ENCODE measurements at places on chromosomes 5 and 9. TPM values are rescaled to one million over a fixed set of nuclear protein-coding genes. Genes with fewer than 3 reads are reported as not detected.

Gene OR13C5
- total RNA-seq = 10.6 TPM

- DNase-seq = no peak
Measured at GRCh38 chr9:94919376-94920098, 193.0 kb downstream of the AOPEP start.

DNA sequence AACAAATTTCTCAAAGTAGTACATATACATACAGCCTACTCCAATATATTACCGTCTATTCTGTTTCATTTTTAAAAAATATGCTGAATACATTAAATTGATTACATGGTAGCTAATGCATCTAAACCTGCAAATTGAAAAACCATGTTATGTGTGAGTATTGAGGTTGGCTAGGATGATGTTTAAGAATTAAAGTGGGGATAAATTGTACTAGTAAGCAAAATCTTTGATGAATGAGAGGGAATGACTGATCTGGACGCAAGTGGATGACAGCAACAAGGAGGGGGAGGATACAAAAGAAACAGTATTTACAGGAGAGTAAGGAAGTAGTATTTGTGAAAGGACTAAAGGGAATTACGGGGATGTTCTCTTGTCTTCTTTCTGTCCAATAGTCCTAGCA is 37.4 kb downstream of the RAD50 start:
- DNase-seq = no peak

Gene MYMK
- total RNA-seq = not detected

DNA sequence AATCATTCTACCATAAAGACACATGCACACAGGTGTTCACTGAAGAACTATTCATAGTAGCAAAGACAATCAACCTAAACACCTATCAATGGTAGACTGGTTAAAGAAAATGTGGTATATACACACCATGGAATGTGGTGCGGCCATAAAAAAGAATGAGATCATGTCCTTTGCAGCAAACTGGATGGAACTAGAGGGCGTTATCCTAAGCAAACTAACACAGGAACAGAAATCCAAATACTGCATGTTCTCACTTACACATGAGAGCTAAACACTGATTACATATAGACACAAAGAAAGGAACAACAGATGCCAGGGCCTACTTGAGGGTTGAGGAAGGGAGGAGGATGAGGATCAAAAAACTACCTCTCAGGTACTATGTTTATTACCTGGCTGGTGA is 103.8 kb downstream of the DRD1 start:
- DNase-seq = no peak

Gene SSNA1
- total RNA-seq = 30.8 TPM

Gene PCDHGB5
- total RNA-seq = 15.4 TPM

Gene GFI1B
- 0.48 TPM for total RNA-seq

- no peak for DNase-seq
Measured at GRCh38 chr9:130977811-130978221, 31.2 kb upstream of the LAMC3 start.

Gene KCNN2
- 3.9 TPM for total RNA-seq

Gene PHYHD1
- total RNA-seq = 24.3 TPM

Gene LRRC14B
- total RNA-seq = not detected

- DNase-seq = no peak
Measured at GRCh38 chr5:171432076-171432475, 12.6 kb downstream of the FGF18 start.

Measured in umbilical cord (tissue), 2 donors.